ENCODE measurements at places on chromosomes 13 and 19.

- DNase-seq: no peak
Observed at GRCh38 chr13:20945952-20946383, 43.4 kb upstream of the XPO4 start.

DNA sequence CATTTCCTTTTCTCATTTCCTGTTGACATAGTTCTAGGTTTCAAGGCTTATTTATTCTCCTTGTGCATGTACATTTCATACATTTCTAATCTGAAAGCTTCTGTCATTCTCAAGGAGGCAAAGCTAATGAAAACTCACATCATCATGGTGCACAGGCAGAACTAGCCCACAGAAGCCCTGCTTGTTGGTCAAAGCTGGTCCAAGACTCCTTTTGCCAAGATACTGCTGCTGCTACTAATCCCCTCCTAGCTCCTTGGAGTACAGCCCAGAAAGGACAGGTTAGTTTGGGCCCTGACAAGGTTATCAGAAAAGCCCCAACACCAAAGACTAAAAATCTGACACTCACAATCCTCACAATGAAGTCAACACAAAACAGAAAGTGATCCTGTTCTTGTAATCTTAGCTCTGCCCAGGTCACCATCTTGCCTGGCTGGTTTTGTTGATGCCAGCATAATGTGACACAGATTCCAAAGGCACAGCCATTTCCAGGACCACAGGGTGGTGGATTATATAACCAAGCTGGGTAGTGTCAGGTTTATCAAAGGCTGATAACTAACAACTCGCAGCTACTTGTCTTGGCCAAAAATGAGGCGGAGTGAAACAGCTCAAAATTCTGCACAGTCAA lies 417.4 kb downstream of the NDFIP2 start:
- DNase-seq: no peak

DNA sequence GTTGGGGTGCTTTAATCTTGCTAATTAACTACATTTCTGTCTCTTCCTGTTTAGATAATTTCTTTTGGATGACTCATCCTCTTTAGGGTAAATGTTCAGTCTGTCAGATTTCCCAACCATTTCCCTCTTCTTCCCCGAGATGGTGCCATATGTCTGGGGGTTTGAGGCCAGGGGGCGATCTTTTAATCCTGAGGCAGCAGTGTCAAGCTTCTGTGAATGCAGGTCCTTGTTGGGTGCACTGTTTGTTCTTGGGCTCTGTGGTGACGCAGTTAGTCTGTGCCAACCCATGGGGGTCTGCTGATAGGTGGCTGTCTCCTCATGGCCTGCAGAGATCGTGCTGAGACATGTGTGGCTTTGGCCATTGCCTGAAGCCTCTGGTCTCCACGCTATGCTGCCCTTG lies 420.4 kb downstream of the NDFIP2 start:
- DNase-seq: peak; percentile 40

GRCh38 chr13:111323549-111323948 lies 3.1 kb downstream of the TEX29 start:
- no peak for DNase-seq

DNA sequence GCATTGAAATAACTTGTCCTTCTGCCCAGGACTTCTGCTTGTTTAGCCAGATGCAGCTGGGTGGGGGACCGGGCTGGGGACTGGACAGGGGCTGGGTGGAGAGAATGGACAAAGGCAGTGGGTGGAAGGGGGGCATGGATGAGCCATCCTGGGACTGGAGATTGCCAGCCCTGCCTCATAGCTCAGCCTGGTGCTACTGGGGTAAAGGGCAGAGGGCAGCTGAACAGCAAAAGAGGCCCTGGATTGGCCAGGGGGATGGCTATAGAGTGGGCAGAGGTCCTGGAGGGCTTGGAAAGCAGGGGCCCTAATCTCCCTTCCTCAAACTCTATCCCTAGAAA lies 17.7 kb upstream of the PLAUR start:
- DNase-seq: no peak

DNA sequence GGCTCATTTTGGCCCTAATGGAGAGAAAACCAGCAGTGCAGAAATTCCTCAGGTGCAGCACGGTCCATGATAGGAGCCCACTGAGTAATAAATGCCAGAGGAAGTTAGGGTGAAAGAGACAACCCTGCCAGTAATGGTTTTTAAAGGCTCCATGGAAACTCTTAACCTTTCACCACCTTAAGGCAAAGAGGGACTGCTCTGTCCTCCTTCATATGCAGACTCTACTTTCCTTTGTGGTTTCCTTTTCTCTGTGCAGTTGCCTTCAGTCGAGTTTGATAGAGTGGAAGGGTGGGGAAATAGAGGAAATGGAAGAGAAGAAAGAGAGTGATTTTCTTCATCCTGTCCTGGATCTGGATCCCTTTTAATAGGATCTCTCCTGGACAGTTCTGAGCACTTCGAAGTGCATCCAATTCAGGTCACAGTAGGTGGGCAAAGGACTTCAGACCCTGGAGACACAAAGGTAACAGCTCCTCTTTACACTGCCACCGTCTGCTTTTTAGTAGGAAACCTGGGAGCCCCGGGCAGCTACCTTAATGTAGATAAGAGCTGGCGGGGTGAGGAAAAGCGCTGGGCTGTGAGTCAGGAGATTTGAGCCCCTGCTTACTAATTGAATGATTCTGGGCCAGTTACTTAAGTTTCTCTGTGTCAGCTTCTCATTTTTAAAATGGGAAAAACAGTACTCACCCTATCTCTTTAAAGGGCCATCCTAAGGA lies 294.8 kb downstream of the KCNRG start:
- no peak for DNase-seq

DNA sequence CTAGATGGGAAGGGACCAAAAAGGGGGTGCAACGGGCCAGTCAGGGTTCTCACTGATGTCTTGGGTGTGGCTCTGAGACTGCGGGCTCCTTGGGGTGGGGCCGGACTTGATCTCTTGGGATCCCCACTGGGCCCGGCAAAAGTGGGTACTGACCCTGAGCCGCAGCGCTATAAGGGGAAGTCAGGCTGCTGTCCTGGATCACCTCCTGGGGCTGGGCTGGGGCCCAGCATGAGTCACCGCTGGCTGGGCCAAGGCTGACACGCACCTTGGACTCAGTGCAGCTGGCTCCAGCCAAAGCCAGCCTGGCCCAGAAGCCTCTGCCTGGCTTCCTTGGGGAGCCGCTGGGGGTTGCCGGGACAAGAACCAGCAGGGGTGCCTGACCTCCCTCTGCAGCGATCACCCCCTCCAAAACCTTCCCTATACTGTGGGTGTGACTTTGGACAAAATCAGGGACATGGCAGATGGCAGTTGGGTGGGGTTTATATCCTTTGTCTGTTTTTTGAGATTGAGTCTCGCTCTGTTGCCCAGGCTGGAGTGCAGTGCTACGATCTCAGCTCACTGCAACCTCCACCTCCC lies 617 bp upstream of the IQCN start:
- DNase-seq: peak; percentile 87

DNA sequence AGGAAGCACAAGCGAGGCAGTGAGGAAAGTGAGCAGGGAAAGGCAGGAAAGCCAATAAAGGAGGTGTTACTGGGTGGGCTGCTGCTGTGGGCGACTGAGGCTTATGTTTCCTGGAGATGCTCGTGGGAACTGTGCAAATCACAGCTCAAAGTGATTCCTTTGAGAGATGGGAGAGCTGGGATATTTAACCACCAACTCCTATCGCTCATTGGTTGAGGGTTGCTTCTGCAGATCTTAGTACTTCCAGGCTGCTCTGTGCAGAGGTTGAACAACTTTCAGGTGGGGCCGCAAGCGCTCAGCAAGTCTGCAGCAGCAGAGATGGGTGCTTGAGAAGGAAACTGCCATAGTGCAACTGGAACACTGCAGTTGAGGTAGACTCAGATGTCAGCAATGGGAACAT lies 8.4 kb downstream of the PCDH8 start:
- DNase-seq: no peak

- peak; percentile 74 for DNase-seq
Observed at GRCh38 chr13:75365724-75366173, 116.2 kb downstream of the TBC1D4 start.

GRCh38 chr13:106090001-106090400 lies 445.5 kb downstream of the EFNB2 start:
- no peak for DNase-seq

Measured in fibroblast of pulmonary artery (primary cell).